Activated naive CD4-positive, alpha-beta T cell treated with anti-CD3 and anti-CD28 coated beads, Interleukin-2, amount 50 U/mL, for 16 hours (primary cell): ENCODE measurements at places on chromosomes 3 and 15.

DNA sequence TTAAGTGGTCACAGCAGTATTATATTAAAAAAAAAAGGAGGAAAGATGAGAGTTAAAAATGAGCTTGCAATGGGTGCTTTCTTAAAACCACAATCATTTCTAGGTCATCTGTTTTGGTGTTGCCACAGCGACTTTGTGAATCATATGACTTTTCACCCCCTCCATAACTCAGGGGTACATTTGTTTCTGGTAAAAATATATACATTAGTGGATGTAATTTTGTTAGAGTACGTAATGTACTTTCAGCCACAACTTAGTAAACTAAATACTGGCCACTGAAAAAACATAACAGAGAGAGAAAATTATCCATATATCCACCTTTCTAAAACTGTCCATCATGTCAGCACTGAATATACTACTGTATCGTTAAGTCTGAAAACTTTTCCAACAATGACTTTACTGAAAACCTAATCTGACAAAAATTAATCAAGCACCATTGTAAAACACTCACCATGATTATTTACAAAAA lies 3.4 kb downstream of the ANKRD28 start:
- no peak for DNase-seq

DNA sequence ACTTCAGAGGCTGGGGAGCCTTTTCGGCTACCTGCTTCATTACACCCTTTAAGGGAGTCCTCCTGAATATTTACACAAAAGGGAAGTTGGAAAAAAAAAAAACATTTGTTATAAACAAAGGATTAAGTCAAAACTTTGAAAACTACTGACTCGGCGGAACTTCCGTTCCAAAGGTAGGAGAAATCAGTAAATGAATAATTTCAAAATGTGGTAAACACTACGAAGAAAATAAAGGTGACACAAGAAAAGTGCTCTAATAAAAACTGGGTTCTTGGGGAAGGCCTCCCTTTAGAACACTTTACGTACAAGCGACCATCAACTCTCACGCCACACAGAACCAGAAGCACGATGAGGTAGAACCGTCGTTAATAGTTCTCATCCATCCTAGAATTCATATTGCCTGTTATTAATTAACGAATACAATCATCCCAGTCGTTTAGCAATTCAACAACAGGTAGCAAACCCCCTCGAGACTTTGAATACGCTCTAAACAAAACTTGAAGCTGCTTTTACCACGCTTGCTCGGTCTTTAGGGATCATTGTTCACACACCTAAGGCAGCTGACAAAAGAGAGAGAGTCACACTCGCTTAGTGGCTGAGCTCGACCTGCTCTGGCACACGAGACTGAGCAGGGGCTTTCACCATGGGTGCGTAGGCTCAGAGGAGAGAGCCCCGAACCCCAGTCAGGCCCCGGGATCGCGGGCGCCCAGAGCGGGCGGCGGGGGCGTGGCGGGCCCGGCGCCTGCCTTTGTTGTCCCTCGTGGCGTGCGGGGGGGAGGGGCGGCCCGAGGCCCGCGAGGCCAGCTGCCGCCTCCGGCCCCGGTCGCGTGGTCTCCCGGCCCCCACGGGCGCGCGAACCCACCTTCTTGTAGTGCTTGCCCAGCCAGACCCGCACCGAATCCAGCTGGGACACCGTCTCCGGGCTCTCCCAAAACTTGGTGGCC lies 680 bp downstream of the SMARCC1 start:
- peak; percentile 71 for DNase-seq

DNA sequence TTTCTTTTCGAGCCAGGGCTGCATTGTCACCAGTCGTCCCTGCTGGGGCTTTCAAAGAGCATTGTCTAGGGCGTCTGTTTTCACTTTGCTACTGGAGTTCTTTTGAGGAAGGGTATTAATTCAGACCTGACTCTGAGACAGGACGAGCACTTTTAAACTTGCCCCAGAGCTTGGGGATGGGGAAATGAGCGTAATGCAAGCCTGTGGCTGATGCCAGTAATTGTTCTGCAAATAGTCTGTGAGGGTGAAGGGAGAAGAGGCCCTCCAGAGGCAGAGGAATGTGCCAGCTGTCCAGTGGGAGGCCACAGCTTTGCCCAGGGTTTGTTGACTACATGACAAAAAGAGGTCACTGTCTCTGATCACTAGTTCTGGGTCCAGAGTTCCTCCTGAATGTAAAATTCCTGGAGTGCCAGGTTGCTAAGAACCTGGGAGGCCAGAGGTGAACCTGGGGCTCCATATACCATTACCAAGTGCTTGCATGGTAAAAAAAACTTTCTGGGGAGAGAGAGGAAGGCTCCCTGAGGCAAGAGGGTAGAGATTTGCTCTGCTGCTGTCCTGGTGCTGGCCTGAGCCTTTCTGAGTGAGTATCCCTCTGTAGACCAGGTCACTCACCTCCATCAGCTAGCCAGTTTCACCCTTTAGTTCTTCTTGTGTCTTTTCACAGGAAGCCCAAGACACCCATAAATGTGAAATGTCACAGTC lies 14.8 kb downstream of the EEFSEC start:
- DNase-seq: no peak

DNA sequence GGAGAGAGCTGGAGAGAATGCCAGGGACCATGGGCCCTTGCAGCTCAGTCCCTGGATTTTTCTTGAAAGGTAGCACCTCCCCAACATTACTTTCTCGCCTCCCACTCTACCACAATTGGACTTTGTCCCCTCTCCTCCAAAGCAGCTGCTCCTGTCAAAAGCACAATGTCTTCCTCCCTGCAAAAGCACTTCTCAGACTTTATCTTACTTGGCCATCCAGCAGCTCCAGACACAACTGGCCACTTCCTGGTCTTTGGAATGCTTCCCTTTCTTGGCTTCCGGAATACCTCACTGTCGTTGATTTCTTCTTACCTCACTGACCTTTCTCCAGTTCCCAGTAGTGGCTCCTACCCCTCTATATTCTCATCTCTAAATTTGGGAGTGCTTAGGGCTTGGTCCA lies 134.6 kb upstream of the PROK2 start:
- no peak for DNase-seq

GRCh38 chr15:95930659-95931375 lies 399.7 kb upstream of the NR2F2 start:
- no peak for DNase-seq

DNA sequence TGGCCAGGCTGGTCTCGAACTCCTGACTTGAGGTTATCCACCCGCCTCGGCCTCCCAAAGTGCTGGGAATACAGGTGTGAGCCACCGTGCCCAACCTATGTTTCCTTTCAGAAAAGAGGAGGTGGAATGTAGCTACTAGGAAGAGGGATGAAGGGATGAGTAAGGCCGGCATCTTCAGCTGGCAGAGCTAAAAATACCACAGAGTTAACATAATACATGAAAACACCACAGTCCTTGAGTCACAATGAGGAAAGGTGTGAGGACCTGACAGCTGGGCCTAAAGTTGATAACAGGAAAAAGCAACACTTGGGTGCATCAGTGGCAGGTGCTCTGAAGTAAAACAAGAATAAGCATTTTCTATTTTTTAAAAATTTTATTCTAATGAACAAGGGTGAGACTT lies 392.2 kb downstream of the DIPK2A start:
- DNase-seq: no peak

- DNase-seq: no peak
Measured at GRCh38 chr3:15646851-15647511, 45.4 kb downstream of the BTD start.

DNA sequence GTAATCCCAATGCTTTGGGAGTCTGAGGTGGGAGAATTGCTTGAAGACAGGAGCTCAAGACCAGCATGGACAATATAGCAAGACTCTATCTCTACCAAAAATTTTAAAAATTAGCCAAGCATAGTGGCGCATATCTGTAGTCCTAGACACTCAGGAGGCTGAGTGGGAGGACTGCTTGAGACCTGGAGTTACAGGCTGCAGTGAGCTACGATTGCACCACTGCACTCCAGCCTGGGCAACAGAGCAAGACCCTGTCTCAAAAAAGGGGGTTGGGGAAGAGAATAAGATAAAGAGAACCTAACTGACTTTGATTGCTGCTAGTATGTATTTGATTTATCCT lies 755 bp downstream of the CD200R1 start:
- no peak for DNase-seq

DNA sequence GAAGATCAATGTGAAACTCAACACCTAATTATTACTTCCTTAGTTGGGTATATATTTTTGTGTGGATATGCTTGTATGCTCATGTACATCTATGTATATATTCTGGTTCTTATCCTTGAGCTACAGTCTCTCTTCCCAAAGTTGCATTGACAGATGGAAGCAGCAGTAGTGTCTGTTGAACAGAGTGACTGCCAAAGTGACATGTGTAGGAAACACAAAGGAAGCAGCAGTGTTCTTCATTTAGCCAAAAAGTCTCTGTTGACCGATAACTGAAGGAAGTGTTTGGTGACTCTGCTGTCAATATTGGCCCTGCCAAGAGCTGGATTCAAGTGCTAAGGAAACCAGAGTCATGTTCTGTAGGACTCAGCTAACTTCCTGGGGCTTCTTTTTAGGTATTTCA lies 123.8 kb downstream of the C3orf70 start:
- DNase-seq: no peak

DNA sequence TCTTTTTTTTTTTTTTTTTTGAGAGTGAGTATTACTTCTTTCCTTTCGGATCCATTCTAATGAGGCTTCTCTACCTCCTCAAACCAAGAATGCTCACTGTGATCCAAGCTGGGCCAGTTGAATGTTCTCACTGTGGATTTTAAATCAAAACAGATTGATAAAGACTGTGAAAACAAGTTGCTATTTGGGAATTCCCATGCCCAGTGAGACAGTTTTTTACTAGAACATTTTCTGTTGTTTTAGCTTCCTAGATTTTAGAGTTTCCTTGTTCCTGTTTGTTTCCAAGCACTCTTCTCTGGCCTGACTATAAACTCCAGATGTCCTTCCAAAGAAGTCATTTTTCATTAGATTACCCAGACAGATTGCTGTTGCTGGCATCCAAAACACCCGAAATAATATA lies 60.1 kb upstream of the GALNT15 start:
- no peak for DNase-seq

DNA sequence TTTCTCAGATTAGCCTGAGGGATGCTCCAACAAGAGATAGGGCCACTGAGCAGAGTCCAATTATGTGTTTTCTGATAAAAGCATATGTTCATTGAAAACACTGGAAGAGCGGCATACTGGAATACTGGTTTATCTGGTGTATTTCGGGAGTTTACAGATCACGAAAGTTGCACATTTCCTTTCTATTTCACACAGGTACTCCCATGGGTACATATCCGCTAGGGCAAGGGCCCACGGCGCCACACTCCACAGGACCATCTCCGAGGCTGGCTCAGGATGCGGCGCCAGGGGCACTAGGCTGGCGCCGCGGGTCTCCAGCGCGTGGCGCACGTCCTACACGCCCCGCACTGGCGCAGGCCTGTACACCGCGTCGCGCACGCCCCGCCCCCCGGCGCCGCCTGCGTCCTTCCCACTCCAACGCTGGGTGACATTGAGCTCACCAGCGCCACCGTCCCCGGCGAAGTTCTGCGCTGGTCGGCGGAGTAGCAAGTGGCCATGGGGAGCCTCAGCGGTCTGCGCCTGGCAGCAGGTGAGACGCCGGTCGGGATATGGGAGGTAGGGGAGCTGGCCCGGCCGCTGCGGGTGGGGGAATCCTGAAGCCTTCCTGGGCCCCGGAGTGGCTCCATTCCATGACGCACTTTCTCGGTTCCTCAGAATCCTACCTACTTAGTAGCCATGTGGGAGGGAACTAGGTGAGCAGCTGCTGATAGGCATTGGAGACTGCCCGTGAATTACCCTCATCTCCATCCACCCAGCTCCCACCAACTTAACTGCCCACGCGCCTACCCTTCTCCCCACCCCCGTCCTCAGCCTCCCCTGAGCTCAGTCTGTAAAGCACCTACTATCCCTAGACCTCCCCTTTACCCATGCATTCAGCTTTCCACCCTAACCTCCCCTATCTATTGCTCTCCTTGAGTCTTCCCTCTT lies at the start of gene FAM162A:
Gene FAM162A, plus strand, starts transcription at position 412 of the 927 bp plus-strand sequence. Its CDS starts 84 bp downstream, at position 496.
- peak; percentile 95 for DNase-seq

GRCh38 chr15:53978253-53978906 lies at the start of gene UNC13C:
Gene UNC13C, plus strand, starts transcription at chr15:53978441. Its CDS starts 34,463 bp downstream, at chr15:54012904.
- peak; percentile 9 for DNase-seq

GRCh38 chr3:129577366-129577765 lies 29.1 kb downstream of the PLXND1 start:
- DNase-seq: no peak

DNA sequence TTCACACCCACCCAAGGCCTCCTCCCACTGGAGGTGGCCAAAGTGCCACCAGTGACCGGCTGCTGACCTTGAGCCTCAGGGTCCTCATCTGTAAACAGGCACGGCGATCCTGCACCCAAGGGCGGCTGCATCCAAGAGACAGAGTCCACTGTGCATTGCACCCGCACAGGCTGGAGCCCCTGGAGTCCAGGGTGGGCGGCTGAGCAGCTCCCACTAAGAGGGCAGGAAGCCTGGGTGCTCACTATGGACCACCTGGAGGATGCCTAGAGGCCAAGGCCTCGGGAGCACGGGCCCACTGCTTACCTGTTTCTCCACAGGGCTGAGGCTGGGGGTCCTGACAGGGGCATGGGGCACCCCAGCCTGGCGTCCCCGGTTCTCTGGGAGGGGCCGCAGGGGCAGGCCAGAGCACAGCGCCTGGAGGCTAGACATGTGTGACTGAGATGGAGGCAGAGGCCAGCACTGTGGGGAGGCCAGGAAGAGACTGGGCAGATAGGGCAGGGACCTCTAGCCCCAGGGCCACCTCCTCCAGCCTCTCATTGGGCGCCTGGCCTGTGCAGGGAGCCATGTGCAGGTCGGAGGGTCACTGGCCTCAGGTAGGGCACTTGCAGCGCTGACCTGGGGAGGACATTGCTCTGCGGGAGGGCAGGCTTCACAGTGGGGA lies at the start of gene UROC1:
Gene UROC1, minus strand, starts transcription at position 483 of the 661 bp plus-strand sequence. Its CDS starts 54 bp downstream, at position 429.
- no peak for DNase-seq

DNA sequence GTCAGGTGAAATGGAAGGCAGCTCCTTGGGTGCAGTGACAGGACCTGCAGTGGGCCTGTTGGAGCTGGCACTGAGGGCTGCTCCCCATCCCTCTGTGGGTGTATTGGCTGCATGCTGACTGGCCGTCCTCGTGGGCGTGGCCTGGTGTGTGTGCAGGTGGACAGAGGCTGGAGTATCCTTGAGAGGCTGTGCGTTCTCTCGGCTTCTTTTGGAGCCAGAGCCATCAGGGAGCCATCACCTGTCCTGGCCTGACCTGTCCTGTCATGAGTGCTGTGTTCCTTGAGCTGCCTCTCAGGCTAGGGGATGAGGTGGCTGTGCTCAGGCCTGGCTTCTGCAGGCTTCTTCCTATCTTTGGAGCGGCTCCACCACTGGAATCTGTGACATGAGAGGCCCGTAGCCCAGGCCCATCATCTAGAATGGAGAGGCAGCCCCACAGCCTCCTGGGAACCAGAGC lies 61.5 kb downstream of the APBA2 start:
- DNase-seq: no peak
